WTC11 (cell line): ENCODE measurements at places on chromosomes 6 and 20. TPM values are rescaled to one million over a fixed set of nuclear protein-coding genes. Genes with fewer than 3 reads are reported as not detected.

Gene CRIP3
- total RNA-seq, result 44.7 to 48.9 TPM (median 45.6 TPM) in 3 replicates

Gene ULBP1
- 0.64 to 0.81 TPM (median 0.64 TPM) in 3 replicates for total RNA-seq

Gene NEDD9
- total RNA-seq, result 7.0 to 9.8 TPM (median 8.3 TPM) in 3 replicates

Gene SLC52A3
- total RNA-seq, result 6.9 to 7.7 TPM (median 7.3 TPM) in 3 replicates

Gene FOXQ1
- total RNA-seq, result 0.25 to 0.35 TPM (median 0.30 TPM) in 3 replicates

Gene CCDC170
- 0.25 to 0.57 TPM (median 0.26 TPM) in 3 replicates for total RNA-seq

Gene CD109
- 3.5 to 4.5 TPM (median 4.0 TPM) in 3 replicates for total RNA-seq

Gene PAX1
- total RNA-seq, result not detected in 3 replicates

Gene BPI
- total RNA-seq, result not detected in 3 replicates

Gene C6orf163
- total RNA-seq, result 1.2 to 2.0 TPM (median 1.9 TPM) in 3 replicates

Gene CCN6
- not detected in 3 replicates for total RNA-seq

Gene TMC2
- total RNA-seq, result not detected in 3 replicates

Gene C6orf118
- total RNA-seq, result 0.22 to 0.69 TPM (median 0.25 TPM) in 3 replicates

Gene NNAT
- total RNA-seq, result 59.8 to 90.0 TPM (median 61.1 TPM) in 3 replicates
